ENCODE measurements at places on chromosomes 5 and 9. TPM values are rescaled to one million over a fixed set of nuclear protein-coding genes. Genes with fewer than 3 reads are reported as not detected.

Gene AJM1
- total RNA-seq = 0.69 TPM

Gene ADGRV1
- total RNA-seq = 6.6 TPM

Gene STPG3
- total RNA-seq = not detected

Gene KIF24
- 5.8 TPM for total RNA-seq

DNA sequence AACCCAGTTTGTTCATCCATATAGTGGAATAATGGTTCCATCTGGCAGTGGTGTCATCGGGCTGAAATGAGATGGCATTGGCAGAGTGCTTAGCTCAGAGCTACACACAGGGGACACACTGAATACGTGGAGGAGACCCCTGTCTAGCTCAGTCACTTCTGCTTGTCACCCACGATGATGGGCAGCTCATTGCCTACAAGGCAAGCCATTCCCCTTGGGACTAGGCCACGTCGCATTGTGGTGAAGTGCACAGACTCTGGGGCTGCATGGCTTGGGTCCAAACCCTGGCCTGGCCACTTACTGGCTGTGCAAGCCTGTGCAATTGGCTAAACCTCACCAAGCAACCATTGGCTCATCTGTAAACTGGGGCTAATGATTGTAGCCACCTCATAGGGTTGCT lies 3.2 kb upstream of the FBP1 start:
- DNase-seq = no peak

DNA sequence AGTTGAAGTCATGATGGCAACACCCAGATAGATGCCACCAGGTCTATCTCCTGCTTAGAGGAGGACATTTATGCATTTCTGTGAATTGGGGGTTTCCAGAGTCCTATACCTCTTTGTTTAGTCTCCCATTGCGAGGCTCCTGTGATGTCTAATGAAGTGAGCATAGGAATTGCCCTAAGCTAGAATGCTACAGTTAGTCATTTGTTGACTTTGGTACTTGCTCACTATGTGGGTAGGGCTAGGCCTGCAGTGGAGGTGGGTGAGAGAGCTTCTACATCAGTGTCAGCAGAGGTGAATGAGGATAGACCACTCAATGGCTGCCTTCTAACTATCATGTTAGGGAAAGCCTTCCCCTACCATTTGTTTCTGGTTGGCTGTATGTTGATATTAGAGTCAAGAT lies 173.3 kb upstream of the POC5 start:
- DNase-seq = no peak

DNA sequence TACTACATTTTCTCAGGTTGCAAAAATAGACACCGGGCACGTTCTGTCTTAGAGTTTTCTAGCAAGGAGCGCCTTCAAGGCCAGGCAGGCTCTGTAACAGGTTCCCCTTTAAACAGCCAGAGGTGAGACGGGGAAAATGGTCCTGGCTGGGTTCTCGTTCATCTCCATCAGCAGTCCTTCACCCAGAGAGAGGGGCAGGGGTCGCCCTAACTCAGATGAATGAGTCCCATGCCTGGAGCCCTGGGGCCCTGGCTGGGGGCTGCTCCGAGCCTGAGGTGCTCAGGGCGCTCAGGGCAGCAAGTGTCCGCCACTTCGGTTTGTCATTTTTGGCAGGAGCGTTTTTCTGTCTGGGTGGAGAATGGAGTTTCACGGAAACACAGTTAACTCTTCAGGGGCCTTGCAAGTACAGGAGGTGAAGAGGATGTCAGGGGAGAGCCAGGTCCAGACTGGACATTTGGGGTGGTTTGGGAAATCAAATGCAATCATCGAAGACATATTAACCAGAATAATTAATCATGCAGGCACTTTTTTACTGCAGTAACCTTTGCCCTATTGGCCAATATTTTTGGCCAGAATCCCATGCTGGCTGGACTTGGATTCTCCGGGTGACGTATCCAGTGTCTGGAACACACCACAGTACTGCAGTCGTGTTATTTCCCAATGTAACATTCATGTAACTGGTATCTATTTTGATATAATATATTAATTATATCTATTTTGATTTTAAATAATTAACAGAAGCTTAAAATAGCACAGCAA lies 2.9 kb downstream of the NTNG2 start:
- DNase-seq = no peak
